ENCODE measurements at places on chromosomes 6 and 20. TPM values are rescaled to one million over a fixed set of nuclear protein-coding genes. Genes with fewer than 3 reads are reported as not detected.

Gene BPHL
- 68.0 TPM for polyA plus RNA-seq

Gene CD164
- 606 TPM for polyA plus RNA-seq

Gene LIN28B
- 0.17 TPM for polyA plus RNA-seq

Gene EPHA7
- 47.4 TPM for polyA plus RNA-seq

Gene FRK
- polyA plus RNA-seq, result 6.7 TPM

Gene CASS4
- 3.9 TPM for polyA plus RNA-seq

Gene WASF1
- polyA plus RNA-seq, result 55.4 TPM

Gene IFT52
- polyA plus RNA-seq, result 75.7 TPM

Gene DEFB124
- 0.12 TPM for polyA plus RNA-seq

Gene ROMO1
- polyA plus RNA-seq, result 68.0 TPM

- no peak for DNase-seq
Measured at GRCh38 chr6:144377586-144378210, 92.6 kb downstream of the UTRN start.

- no peak for DNase-seq
Measured at GRCh38 chr6:125839471-125839870, 48.7 kb downstream of the NCOA7 start.

- no peak for DNase-seq
Measured at GRCh38 chr20:32820698-32821377, 1.1 kb downstream of the MAPRE1 start.

DNA sequence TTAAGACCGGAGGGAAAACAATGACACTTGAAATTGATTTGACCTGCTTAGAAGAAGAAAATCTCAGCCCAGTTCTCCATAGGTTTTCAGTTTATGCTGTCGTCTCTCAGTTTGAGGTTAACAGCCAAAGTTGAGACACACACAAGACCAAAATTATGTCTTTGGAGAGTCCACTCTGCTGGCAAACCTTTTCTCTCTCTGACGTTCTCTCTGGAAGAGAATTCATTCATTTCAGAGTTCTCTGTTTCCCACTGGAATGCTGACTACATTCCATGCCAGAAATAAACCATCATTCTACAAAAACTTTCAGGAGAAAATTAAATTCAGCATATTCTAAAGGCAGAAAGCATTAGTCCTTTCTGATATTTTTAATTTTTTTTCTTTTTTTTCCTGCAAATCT is 155.2 kb downstream of the TFAP2A start:
- no peak for DNase-seq

DNA sequence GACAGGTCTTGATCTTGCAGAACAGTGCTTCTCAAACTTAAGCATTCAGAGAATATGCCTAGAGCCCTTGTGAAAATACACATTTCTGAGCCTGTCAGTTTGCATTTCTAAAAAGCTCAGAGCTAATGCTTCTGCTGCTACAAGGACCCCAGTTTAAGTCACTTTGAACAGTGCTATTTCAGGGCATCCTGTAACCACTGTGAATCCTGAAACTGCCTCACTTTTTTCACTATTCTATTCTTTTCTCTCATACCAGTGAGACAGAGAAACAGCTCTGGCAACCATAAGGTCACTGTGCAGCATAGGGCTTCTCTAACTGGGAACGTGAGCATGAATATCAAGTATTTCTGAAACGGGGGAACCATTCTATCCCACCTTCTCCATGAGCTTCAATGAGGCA is 51.2 kb downstream of the LGSN start:
- no peak for DNase-seq

GRCh38 chr6:17998003-17998402 is 10.6 kb upstream of the KIF13A start:
- DNase-seq, result no peak

GRCh38 chr6:33620856-33621710 is at the start of gene ITPR3:
TSS of gene ITPR3 (plus strand) at chr6:33621322. CDS start at chr6:33621603, 281 bp downstream.
- DNase-seq, result no peak

DNA sequence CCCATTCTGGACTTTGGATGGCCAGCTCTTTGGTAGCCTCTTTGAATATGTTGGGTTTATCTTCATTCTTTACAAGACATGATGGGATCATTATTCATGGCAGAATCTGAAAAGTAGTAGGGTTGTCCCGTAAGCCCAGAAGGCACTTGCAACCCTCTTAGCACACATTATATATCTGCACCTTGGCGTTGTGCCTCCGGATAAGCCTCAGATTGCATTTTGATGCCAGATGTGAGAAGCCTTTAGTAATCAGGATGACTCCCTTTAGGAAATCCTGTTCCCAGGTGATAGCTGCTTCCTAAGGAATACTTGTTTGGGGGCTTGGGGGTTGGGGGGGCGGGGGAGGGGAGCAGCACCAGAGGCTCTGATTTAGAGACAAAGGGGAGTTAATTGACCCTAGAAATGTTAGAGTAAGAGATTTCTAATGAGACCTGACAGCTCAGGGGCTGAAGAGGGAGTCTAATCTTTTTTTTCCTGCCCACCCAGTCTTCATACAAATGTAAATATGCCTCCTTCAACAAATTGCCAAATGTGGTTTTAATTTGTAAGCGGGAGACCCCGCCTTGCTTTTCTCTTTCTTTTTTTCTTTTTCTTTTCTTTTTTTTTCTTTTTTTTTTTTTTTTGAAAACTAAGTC is 55.1 kb downstream of the JAG1 start:
- no peak for DNase-seq

DNA sequence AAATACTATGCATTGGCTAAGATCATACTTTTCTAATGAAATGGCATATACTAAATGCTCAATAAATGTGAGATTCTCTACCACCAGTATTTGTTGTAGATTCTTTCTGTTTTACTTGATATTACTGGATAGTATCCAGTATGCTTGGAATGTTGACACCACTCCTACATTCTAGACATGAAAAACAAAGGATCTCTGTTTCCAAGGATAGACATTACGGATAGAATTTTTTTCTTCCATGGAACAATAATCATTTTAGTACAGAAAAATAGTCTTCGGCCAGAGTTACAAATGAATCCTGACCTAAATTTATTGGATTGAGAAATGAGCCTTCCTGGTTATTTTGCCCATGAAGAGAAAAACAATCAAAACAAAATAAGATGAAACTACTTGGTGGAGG is 258.2 kb upstream of the NT5E start:
- DNase-seq, result no peak

- no peak for DNase-seq
Measured at GRCh38 chr20:4018023-4018748, 2.8 kb upstream of the RNF24 start.

DNA sequence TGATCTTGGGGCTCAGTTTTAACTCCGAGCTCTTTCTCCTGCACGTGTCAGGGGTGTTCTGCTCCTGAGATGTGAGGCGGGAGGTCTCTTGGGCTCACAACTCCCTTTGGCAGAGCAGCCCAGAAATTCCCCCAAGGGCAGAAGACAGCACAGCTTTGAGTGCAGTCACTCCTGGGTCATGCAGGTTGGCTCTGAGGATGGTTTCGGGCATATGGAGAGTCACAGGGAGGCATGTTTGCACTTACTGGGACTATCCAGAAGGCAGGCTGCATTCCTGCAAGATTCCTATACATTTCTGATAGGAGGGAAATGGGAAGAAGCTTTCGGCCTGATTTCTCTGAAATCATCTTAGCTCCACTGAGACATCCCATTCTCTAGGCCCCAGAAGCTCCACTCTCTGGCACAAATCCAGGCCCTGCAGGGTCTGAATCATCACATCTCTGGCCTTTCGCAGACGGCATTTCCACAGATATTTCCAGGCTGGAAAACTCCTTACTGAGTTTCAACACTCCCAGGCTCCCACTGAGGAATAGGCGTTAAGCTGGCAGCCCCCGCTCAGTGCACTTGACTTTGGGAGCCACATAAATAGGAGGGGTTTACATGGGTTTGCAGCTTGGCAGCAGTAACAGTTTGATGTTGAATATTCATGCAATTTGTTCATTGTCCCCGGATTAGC is 39.7 kb downstream of the AGPAT4 start:
- no peak for DNase-seq

Data from right renal pelvis (tissue), 4 donors.